MCF 10A (cell line): ENCODE measurements at places on chromosomes 11 and 22. TPM values are rescaled to one million over a fixed set of nuclear protein-coding genes. Genes with fewer than 3 reads are reported as not detected.

GRCh38 chr11:61482513-61482912, 26.0 kb upstream of the LRRC10B start:
- no peaks in the 10 kb centered on the region for H3K4me1 ChIP-seq
- DNase-seq = no peak
- peaks cover 11% of the 10 kb centered on the region for H3K27me3 ChIP-seq
- H3K36me3 ChIP-seq = peaks cover 6% of the 10 kb centered on the region

Gene WT1
- total RNA-seq = 0.22 and 0.61 TPM in 2 replicates

DNA sequence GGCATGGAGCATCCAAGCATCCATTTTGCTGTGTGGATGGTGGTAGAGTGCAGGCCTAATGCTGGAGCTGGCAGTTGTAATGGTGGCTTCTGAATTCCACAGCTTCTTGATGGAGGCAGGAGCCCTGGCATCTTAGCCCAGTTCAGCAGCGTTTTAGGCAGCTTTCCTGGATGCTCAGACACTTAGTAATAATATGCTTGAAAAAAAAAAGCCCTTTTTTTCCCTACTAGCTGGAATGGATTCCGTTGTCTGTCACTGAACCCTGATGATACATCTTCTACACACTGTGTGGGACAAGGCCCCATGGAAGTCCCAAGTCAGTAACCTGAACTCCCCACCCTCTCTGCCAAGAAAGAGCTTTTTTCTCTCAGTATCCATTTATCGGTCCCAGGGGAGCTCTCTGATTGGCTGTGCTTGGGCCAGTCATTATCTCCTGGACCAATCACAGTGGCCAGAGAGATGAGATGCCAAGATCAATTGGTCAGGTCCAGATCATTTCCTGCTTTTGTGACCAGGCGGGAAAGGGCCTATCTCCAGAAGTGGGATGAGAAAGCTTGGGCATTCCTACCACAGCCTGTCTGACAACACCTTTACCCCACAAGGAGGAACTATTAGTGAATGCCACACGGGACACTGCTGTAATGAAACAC, 34.2 kb downstream of the MCM5 start:
- H3K27ac ChIP-seq = no peak overlapping the region
- no peaks in the 10 kb centered on the region for H3K27me3 ChIP-seq
- no peak for DNase-seq
- no peaks in the 10 kb centered on the region for H3K4me1 ChIP-seq
- peaks cover 13% of the 10 kb centered on the region for H3K36me3 ChIP-seq
- H3K4me3 ChIP-seq = no peak overlapping the region

GRCh38 chr11:8033305-8034105, 46.4 kb downstream of the EIF3F start:
- peaks cover 5% of the 10 kb centered on the region for H3K4me1 ChIP-seq
- peaks cover 54% of the 10 kb centered on the region for H3K27me3 ChIP-seq
- H3K27ac ChIP-seq = no peak overlapping the region
- peaks cover 6% of the 10 kb centered on the region for H3K36me3 ChIP-seq

Gene OR5F1
- total RNA-seq = not detected in 2 replicates
